Stimulated activated CD4-positive, alpha-beta T cell treated with anti-CD3 and anti-CD28 coated beads, Interleukin-1b, Interleukin-23, amount 100 ng/mL, for 1 hour (primary cell): ENCODE measurements at places on chromosomes 3 and 15.

- DNase-seq: no peak
Observed at GRCh38 chr15:31427411-31427810, 100.8 kb downstream of the KLF13 start.

DNA sequence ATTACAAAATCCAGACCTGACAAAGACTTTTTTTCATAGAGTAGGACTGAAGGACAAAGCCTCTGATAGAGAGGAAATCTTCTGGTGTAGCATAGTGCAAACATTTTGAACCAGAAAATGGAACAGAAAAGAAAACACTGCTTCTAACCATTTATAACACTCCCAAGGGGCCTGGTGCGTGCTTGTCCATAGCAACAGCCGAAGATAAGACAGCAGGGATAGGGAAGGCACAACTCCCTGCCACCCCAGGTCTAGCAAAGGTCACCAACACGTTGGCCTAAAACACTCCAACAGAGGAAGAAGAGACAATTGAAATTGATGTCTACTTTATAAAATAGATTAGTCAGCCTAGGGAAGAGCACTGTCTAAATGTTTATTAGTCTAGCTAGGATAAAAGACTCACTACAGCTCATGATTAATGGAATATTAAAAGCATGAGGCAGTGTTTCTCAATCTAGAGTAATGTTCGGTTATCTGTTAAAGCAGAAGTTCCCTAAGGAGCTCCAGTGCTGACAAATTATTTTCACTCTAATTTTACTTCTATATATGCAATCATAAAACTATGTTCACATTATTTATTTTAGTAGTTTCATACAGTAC is 145.2 kb downstream of the P3H2 start:
- no peak for DNase-seq

DNA sequence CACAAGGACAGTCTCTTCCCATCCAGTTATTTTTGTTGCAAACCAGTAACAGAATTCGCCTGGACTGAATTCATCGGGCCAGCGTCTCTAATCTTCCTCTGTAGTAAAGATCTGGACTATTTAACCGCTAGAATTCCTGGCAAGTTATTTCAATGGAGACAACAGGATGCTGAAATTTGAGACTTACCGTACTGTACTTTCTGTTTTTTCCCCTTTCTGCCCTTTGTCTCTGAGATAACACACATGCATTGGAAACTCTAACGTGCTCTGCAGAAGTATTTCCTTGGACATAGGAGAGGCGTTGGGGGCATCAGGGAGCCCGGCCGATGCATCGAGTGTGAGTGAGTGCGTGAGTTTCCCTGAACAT is 61.5 kb downstream of the ASB7 start:
- no peak for DNase-seq

DNA sequence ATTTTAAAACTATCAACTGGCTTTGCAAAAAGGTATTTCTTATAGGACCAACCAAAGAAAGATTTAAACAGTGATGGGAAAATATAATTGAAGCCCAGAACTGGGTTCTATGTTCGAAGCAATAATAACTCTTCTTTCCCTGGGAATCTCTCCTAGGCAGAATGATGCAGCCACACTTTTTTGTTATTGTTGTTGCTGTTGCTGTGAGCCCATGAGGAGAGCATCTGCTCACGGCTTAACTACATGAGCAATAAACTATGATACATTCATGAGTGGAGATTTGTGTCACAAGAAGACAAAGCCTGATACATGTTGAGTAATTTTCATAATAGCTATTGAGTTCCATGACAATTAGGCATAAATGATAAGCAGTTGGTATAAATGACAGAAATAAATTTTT is 80.5 kb downstream of the CRTC3 start:
- no peak for DNase-seq

DNA sequence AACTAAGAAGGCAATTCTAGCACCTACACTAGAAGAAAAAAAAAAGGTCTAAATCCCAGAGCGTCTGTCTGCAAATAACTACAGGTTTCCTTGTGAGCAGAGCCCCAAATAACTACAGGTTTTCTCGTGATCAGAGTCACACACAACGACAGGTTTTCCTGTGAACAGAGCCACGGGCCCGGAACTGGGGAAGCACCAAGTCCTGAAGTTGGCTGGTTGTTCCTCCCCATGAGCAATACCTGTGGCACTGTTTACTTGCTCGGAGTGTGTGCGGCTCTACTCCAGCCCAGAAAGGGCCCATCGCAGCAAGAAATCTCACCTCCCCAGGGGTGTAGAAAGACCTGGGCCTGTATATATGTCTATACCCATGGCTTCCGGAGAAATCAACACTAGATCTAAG is 644 bp upstream of the MASP1 start:
- no peak for DNase-seq

DNA sequence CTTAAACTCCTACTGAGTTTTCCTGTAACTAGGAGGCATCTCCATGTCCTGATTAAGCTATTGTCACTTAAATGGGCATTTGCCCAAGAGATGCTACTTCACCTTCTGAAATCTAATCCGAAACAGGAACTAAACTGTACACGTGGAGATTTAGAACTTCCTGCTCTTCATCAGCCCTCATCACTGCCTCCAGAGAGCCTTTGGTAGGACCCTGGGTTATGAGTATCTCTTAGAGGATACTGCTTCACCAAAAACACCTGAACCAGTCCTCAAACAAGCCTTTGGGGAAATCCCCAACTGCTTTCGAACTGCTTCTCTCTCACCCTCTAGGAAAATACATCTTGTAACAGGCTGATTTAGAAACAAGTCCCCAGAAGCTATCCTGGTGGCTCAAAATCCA is 320.3 kb downstream of the GAP43 start:
- DNase-seq: no peak

DNA sequence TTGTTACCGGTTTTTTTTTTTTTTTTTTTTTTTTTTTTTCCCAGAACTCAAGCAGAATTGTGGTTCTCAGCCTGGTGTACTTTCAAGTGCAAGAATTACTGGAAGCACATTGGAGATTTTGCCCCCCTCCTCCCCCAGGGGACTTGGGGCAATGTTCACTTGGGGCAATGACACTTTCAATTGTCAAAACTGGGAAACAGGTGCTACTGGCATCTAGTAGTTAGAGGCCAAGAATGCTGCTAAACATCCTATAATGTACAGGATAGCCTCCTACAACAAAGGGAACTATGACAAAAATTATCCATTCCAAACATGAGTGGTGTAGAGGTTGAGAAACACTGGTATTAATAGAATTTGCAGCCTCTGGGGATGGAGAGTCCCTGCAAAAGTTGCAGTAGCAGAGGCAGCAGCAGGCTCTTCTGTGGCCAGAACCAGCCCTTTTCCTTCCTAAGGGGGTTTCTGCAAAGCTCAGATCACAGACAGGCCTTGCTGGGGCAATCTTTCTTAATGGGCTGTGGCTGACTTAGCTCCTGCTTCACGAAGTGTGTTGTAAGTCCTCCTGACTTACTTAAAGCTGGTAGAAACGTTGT is 144.3 kb upstream of the MRPS22 start:
- DNase-seq: no peak

- DNase-seq: no peak
Observed at GRCh38 chr3:162353414-162353813, 856.8 kb downstream of the OTOL1 start.

DNA sequence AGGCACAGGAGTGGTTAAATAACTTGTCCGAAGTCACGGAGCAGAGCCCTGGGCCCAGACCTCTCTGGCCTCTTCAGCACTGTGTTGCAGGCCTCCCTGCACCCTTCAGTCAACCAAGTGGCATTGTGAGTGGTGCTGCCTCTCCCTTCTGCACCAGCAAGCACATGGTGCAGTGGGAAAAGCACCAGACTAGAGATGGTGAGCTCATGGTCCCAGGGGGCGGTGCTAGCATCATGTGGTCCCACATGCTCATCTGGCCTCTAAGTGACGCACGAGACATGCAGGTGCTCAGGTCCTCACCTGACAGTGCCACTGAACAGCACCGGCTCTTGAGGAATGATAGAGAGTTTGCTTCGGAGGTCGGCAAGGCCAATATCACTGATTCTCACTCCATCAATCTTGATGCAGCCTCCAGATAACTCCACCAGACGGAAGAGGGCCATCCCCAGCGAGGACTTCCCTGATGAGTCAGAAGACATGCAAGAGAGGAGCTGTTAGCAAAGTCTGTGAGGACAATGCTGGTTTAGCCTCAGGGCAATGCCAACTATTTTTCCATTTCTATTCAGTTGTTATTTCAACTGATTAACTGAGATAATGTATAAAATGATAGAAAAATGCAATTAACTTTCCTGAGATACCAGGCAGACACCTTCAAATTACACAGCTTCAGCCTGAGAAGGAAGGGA is 53.1 kb upstream of the PARL start:
- no peak for DNase-seq

GRCh38 chr3:45509768-45510129 is 84.8 kb upstream of the LIMD1 start:
- no peak for DNase-seq

DNA sequence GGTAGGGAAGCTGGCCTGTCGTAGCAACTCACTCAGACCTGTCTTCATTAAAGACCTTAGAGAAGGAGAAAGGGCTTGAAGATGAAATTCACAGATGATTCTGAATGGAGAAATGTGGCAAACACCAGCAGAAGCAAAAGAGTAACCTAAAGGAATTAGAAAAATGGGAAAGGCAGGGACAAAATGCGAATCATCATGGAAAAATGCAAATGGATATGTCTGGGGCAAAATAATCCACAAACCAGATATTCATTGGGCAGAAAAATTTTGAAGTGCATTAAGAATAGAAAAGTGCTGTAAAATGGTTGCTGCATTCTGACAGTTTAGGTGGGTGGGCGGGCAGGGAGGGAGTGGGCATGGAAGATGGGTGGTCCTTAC is 156.9 kb upstream of the RASGRP1 start:
- no peak for DNase-seq

GRCh38 chr3:155217591-155217990 is 75.9 kb downstream of the STRIT1 start:
- DNase-seq: no peak
